ENCODE measurements at places on chromosomes 4 and X.

DNA sequence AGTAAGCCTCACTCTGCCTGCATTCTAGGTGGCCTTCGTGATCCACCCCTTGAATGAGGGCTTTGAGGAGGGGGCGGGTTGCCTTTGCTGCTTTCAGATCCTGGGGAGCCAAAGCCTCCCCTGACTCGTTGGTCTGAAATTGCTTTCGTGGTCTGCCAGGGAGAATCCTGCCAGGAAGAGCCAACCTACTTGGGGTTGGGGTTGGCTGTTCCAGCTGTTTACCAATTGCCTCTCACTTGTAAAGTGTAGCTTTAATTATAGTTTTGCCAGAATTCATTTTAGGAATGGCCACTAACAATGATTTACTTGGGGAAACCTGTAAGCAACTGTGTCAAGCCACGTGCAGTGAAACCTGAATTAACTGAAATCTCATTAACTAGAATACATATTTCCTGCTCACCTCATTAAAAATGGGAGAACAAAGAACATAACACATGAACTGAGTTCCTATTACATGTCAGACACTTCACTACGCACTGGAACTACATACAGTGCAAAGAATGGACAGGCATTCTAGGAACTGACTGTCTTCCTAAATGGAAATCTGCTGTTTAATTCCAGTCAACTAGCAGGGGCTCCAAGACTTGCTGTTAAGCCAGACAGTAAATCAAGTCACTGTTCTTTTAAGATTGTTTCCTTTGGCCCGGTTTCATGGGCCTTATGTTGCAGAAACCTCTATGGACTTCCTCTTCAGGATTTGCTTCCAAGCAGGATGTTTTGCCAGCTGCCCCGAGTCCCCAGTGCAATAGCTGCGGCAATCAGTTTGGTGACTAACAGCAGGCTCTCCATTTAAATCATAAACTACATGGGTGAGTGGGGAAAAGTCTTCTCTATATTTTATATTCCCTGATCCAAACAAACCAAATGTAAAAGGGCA is 16.4 kb upstream of the NKRF start:
- no peak for DNase-seq

DNA sequence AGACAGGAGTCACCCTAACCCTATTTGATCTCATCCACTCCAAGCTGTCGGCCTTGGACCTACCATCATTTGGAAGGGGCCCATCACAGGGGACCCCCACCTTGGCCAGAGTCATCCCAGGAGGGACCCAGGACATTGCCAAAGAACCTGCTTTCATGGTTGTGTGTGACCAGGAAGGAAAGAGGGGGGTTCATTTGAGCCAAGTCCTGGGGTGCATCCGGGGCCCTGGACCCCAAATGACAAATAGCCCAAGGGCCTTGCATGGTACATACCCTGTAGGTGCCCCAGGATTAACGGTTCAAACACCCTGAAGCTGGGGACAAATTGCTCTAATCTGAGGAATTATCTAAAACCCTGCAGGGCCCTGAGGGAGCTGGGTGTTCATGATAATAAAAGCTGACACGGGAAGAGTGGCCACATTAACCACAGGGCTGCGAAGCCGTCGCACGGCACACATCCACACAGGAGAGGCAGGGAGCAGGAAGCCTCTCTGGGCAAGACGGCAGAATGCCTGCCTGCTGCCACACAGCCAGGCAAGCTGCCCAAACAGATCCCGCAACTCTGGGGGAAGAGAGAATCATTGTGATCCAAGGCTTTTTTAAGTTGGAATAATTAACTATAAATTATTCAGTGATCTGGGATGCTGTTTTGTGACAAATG is 28.2 kb upstream of the PPP2R2C start:
- no peak for DNase-seq

DNA sequence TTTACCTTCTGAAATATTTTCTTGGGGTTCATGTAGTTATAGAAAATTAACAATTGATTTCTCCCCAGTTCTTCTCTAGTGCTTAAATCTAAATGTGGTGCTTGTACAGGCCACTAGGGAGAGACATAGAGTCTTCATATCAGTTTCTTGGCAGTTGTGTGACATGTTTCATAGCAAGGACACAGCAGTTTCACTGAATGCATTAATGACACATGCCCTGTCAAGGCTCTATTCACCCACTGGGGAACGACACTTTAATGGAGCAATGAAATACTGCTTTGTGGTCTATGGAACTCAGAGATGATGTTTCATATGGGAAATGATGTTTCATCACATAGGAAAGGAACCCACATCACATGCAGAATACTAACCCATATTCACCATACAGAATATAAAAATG is 2.8 kb downstream of the VEGFC start:
- no peak for DNase-seq

- no peak for DNase-seq
These were observed 528.2 kb upstream of the FAT1 start for GRCh38 chr4:187251896-187252295.

DNA sequence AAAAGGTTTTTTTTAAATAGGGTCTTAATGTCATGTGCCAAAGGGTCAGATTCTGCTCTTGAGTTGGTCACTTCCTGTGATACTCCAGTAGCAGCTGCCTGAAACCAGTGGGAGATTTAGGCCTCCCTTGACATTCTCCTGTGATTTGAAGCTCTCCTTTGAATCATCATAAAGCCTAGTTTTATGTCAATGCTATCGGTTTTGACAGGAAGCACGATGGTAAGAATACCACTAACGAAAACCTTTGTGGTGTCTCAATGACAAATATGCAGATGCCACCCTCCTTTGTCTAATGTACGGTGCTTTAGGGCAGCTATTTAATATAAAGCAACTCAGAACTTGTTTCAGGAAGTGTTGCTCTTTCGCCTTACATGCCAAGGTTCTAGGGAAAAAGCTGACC is 44.2 kb downstream of the CCNI start:
- no peak for DNase-seq

- no peak for DNase-seq
These were observed 4.8 kb downstream of the FLNA start for GRCh38 chrX:154369449-154370299.

DNA sequence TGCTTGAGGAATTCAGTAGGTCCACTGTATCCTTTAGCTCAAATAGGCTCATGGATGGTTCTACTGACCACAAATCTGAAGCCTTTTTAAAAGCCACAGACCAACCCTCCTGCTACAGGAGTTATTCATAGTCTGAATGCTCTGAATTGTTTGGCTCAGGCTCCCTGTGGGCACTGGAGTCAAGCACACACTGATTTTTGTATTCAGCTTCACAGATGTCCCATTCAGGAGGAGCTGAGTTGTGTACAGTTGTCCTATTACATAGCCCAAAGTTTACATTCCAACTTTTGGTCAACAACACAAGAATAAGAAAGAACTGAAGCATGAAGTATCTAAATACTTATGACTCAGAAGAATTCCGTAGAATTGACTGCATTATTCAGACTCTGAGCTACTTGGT is 243.9 kb downstream of the UNC5C start:
- no peak for DNase-seq

- DNase-seq, result no peak
These were observed 197.1 kb upstream of the FGF13 start for GRCh38 chrX:138908577-138908976.

DNA sequence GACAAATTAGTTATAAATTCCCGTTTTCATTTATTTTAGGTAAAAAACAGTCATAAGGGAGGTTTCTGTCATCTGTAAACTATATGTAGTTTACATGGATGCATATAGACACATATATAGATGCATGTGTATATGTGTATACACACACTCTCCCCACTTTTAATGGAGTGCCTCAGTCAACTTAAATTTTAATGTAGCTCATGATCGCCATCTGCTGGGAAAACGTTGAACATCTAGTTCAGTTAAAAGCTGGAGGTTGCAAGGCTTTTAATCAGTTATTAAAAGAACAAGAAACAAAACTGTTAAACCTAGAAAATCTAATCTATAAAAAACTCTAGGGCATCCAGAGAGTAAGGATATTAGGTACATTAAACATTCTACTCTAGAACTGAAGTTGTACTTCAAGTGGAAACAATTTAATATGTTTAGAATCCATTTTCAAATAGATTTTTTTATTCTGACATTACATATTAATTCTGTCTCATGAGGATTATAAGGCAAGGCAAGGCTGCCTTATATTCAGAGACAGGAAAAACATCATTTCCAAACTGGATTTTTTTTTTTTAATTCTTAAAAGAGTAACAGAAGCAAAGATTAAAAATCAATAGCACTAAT is 122.6 kb downstream of the SHISA3 start:
- no peak for DNase-seq

DNA sequence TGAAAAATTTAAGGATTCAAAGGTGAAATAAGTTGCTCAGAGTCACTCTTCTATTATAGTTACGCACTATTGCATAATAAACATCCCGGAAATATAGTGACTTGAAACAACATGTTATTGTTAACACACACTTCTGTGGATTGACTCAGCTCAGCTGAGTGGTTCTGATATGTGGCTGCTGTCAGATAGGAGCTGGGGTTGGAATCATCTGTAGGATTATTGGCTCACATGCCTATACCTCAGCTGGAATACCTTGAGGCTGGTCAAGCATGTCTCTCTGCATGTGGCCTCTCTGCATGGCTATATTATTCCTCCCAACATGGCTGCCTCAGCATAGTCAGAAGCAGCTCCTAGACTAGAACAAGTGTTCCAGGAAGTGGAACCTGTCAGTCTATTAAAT is 486.7 kb upstream of the MAGEB2 start:
- no peak for DNase-seq

GRCh38 chr4:169128902-169129301 is 118.8 kb upstream of the CBR4 start:
- DNase-seq, result no peak

DNA sequence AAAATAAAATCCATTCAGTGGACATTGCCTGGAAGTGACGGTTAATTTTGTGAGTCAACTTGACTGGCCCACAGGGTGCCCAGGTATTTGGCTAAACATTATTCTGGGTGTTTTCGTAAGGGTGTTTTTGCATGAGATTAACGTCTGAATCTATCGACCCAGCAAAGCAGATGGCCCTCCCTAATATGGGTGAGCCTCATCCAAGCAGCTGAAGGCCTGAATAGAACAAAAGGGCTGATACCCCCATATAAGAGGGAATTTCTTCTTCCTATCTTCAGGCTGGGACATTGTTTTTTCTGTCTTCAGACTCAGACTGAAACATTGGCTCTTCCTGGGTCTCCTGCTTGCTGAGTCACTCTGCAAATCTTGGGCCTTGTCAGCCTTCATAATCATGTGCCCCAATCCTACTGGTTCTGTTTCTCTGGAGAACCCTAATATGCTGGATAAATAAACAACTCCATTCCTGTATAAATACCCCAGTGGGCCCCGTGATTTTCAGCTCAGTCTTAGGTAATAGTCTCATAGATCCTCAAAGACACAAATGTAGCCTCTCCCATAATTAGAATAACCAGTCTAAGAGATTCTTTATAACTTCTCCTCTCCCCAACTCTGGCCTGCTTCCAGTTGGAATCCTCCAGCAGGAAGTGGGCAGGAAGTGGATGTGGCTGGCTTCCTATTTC is 33.1 kb upstream of the DDX3X start:
- DNase-seq, result no peak

GRCh38 chr4:108829966-108830492 is 67.2 kb upstream of the ETNPPL start:
- DNase-seq, result no peak

DNA sequence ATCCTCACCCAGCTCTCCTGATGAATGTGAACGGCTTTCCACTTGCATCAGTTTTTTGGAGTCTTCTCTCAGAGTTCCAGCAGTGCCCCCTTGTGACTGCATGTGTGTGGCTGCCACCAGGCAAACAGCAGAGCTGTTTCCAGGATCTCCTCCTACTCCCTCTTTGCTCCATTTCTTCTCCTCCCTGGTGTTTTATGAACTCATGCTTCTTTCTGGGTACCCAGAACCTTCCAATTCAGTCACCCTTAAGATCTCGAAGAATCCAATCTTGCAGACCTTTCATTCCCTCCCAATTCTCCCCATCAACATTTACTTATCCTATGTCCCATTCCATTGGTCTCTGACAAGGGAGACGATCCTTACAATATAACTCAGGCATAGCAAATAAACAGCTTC is 6.8 kb upstream of the TCEANC start:
- DNase-seq, result peak; percentile 2

DNA sequence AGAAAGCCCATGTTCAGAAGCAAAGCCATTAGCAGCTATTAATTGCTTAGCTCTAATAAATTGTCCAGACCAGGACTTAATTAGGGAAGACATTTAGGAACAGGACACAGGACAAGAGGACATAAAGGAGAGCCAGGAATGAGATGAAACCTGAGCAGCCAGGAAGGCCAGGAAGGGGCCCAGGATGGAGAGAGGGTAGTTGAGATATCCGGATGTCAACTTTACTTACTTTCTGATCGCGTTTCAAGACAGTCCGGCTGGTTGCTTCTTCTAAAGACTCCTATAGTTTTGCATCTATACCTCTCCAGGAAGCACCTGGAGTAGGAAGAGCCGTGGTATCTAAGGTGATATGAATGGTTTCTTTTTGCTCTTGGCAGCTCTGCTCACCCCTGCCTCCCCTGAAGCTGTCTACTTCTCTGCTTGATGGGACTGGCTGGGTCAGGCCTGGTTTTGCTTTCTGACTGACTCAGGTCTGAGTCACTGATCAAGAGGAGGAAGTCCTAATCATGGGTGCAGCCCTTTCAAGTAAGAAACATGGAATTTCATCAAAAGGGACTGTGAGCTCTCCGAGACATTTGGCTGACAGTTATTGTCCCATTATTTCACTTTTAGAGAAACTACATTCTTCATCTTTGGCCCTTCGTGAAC is 733.3 kb downstream of the RPA4 start:
- no peak for DNase-seq

GRCh38 chr4:82499738-82500434 is 61.9 kb downstream of the TMEM150C start:
- no peak for DNase-seq

DNA sequence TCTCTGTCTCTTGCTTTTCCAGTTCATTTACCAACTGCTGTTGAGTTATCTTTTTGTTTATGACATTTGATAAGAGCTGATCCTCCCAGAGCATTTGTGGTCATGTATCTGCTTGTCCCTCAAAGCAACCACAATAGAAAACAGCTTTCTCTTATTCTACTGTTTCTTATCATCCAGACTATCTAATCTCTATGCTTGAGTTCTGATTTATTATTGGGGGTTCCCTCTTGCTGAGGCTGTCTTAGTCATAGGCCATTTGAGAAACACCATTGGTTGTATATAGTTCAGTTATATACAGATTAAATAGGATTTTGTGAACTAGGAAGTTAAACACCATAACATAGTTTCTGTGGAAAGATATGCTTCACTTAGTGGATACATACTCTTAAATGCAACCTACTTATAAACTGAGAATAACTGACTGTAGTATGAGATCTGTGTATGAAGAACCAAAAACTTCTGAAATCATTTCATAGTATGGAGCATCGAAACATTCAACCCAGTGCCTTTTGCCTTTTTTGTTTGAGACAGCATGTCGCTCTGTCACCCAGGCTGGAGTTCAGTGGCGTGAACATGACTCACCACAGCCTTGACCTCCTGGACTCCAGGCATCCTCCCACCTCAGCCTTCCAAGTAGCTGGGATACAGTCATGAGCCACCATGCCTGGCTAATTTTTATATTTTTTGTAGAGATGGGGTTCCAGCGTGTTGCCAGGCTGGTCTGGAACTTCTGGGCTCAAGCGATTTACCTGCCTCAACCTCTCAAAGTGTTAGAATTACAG is 75.8 kb downstream of the STIM2 start:
- DNase-seq, result no peak
